Stimulated activated CD8-positive, alpha-beta memory T cell treated with anti-CD3 and anti-CD28 coated beads, Interleukin-4, amount 100 ng/mL, for 1 hour (primary cell): ENCODE measurements at places on chromosomes 5 and 9.

DNA sequence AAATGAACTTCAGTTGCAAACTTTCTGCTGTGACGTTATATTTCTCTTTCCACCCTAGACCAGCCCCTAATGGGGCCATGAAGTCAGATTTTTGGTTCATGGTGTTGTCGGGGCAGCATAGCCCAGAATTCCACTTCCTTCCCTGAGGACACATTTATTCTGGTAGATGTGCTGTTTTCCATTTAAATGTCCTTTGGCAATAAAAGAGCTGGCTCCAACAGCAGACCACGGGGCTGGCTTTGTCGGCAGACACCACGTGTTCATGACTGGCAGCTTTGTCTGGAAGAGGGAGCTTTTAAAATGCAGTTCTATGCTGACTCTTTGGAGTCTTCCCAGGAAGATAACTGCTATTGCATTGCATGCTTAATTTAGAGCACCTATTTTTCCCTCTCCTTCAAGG, 17.6 kb upstream of the LCP2 start:
- DNase-seq, result no peak

GRCh38 chr9:133165452-133165730, 1.7 kb upstream of the GBGT1 start:
- no peak for DNase-seq

DNA sequence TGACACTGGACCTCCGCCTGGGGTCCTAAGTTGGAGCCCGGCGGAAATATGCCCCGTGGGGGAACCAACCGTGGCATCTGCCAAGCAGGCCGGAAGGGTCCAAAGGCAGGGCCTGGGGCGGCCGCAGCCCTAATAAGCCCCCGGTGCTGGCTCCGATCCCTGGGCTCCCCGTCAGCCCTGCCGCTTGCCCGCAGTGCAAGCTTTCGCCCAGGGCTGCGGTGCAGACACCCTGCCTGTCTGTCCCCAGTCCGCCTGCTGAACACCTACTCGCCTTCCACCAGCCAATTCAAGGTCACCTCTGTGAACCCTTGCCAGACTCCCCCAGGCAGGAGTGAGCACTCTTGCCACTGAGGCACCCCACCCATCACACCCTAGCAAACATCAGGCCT, 502 bp upstream of the PTGR1 start:
- no peak for DNase-seq

DNA sequence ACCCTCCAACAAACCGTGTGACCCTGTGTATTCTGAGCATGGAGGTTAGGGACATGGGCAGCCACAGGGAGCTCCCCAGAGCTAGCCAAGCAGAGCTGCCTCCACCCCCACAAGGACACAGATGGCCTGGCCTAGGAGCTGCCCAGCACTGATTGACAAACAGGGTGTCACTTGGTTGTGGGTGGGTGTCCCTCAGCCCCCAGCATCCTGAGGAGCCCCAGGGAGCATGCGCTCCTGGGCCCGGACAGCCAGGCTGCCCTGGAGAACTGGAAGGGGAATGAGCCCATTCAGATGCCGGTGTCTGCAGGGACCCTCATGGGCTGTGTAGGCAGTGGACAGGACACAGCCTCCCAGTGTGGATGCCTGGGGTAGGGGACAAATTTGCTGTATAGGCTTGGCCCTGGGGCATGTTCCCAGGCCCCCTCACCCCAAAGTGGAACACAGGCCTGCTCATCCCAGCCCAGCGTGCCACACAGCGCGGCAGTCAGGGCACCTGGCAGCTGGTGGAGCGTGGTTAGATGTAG, 124.8 kb upstream of the LMX1B start:
- no peak for DNase-seq

- DNase-seq, result no peak
Observed at GRCh38 chr5:79448336-79448735, 65.6 kb downstream of the HOMER1 start.
